ENCODE measurements at places on chromosomes 16 and 17.
A peak's percentile ranks its signal among the peaks of the same experiment; 100 is the strongest.

DNA sequence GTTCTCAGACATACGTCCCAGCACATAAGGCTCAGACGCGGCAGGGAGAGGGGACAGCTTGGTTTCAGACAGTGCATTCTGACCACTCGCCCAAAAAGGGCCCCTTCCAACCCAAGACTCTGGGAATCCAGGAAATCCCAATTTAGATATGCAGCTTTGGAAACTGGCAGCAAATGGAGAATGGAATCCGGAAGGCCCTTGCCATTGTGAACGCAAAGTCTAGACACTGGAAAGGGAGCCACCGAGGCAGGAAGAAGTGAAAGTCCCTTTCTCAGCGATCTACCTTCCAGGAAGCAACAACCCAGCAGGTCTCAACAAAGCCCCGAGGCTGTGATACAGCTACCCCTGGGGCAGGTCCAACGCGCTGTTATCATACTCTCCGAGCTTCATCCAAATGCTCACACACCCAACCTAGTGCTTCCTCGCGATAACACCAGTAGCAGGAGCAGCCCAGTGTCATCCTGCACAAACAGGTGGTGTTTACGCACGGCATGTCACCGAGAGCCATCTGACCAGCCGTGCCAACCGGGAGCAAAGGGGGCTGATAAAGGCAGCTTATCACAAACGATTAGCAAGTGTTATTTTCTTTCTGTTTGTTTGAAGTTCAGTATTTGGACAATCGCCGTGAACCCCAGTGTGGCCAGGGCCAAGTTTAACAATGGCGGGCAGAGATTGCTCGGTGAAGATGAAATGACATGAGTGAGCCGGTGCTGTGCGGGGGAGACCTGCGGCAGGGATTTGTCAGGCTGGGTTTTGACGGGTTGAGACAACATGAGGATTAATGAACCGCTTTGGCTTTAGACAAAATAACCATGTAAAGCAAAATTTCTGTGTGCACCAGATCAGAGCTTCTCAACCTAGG lies 240.6 kb downstream of the FOXL1 start:
- DNase-seq: no peak

GRCh38 chr16:11650641-11651591 lies 17.3 kb upstream of the SNN start:
- DNase-seq: no peak

GRCh38 chr17:59810894-59811153 lies 81.9 kb downstream of the TUBD1 start:
- no peak for DNase-seq

GRCh38 chr17:37123386-37123785 lies 174.6 kb downstream of the AATF start:
- no peak for DNase-seq

DNA sequence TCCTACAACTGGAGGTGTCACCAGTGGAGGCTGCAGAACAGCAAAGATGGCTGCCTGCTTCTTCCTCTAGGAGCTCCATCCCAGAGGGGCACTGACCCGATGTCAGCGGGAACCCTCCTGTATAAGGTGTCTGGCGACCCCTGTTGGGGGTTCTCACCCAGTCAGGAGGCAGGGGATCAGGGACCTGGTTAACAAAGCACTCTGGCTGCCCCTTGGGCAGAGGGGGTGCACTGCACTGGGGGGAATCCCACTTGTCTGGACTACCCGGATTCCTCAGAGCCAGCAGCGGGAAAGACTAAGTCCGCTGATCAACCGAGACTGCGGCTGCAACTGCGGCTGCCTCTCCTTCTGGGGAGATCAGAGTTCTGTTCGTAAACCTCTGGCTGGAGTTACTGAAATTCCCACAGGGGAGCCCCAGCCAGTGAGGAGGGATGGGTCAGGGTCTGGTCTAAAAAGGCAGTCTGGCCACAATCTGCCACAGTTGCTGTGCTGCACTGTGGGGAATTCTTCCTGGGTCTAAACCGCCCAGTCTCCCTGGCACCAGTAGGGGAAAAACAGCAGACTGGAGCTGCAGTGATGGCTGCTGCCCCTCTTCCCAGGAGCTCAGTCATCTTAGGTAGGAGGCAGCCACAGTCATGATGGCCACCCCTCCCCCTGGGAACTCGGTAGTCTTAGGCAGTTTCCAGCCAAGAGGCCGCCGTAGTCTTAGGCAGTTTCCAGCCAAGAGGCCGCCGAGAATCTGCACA lies 213.4 kb downstream of the CYB561 start:
- no peak for DNase-seq

DNA sequence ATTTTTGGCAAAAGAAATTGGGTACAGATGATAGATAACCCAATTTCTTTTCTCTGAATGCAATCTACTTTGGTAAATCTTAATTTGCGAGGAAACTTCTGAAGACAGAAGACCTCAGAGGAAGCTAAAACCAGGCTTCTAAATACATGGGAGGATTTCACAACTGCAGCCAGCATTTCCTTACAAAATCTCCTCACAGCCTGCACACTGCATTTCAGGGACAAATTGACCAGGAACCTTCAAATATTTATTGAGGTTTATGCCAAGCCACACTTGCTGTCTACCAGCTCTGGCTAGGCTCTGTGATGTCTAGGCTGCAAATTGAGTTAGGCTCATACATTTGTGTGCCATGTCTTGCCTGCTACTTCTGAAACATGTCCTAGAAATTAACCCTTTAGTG lies 167.3 kb upstream of the CDH5 start:
- peak; percentile 64 for DNase-seq

DNA sequence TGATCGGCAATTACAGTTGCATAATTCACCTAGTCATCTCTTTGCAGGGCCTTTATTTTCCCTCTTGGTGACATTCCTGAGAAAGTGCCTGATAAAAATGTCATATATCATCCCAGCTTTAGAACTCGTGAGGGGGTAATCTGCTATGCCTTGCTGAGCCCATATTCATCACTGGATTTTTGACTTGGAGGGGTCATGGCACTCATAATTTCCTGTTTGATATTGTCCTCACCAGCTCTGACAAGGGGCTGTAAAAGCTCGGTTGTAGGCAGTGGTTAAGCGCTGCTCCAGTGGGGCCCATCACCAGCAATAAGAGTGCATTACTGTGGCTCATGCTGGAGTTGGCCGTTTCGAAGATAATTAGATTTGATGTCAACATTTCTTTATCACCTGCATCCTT lies 227.3 kb downstream of the IRX3 start:
- no peak for DNase-seq

- DNase-seq: peak; percentile 93
These were observed at the start of gene IGF2BP1 for GRCh38 chr17:48997103-48997826. TSS of gene IGF2BP1 (plus strand) at chr17:48997385. CDS start at chr17:48997746, 361 bp downstream.

GRCh38 chr16:229731-230281 lies 557 bp upstream of the LUC7L start:
- DNase-seq: no peak

DNA sequence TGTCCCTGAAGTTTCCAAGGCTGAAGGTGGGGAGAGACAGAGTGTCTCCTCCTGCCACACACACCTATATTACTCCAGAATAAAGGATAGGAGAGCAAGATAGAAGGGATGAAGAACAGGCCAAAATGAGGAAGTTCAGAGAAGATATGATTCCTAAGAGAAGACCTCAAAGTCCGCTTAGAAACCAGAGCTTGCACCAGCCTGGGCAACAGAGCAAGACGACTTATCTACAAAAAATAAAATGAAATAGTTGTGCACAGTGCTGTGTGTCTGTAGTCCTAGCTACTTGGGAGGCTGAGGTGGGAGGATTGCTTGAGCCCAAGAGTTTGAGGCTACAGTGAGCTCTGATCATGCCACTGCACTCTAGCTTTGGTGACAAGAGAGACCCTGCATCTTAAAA lies 128.2 kb downstream of the HS3ST3B1 start:
- peak; percentile 11 for DNase-seq

GRCh38 chr16:70416748-70417616 lies 21.9 kb downstream of the ST3GAL2 start:
- DNase-seq: no peak

DNA sequence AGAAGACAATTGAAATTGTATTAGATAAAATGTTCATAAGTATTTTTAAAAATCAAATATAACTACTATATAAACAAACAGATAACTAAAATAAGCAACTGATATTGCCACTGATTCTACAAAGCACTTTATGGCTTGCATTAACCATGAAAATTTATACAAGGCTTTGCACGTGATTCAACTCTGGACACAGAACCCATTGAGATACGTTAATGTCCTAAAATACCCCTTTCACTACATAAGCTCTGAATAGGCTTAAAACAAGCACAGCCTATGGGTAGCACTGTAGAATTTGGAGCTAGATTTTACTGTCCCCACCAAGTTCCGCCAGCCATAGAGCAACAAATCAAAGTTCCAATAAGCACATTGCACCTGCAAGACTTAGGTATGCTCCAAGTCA lies 4.5 kb downstream of the ZNF652 start:
- no peak for DNase-seq

DNA sequence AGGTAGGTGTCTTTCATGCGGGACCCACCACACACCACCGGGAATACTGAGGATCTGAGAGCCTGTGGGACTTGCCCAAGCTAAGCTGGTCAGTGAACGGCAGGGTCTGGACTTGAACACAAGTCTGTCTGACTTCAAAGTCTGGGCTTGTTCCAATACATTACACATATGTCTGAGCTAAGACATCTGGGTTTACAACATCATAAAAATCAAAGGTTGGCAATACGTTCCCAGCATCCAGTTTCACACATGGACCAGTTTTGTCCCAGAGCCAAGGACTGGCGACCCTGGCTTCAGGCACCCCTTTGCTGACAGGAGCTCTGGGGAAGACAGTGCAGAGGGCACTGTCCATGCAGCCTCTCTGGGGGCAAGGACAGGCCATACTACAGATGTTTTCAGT lies 27.9 kb upstream of the AXIN2 start:
- no peak for DNase-seq

- DNase-seq: no peak
These were observed 47.1 kb downstream of the TEX2 start for GRCh38 chr17:64216000-64216337.
